ENCODE measurements at places on chromosomes 4 and X.

GRCh38 chr4:97491856-97492255 is 651.4 kb downstream of the STPG2 start:
- DNase-seq, result no peak

GRCh38 chr4:109302361-109303139 is at the start of gene COL25A1:
COL25A1 (minus strand) TSS chr4:109302658.
- no peak for DNase-seq

DNA sequence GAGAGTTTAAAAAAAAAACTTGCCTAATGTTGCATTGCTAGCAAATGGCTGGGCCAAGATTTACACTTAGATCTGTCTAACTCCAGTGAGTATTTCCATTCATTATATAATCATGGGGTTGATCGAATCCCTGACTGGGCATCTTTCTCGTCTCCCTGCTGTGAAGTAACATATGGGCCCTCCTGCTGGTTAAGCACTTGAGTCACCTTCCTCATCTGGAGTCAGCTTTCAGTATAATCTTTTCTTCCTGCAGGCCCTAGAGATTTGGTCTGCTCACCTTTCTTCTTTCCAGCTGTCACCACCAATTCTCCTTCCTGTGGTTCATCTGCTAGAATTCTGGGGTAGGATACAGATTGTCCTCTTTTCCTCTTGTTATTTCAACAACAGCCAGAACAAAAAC is 41.6 kb downstream of the TIGD2 start:
- DNase-seq, result no peak

- DNase-seq, result no peak
These were observed 39.9 kb downstream of the RAB40AL start for GRCh38 chrX:102976793-102977495.

- DNase-seq, result no peak
These were observed 18.7 kb downstream of the ANTXR2 start for GRCh38 chr4:80054375-80054774.

- DNase-seq, result no peak
These were observed 97.2 kb downstream of the CPZ start for GRCh38 chr4:8689741-8690140.

DNA sequence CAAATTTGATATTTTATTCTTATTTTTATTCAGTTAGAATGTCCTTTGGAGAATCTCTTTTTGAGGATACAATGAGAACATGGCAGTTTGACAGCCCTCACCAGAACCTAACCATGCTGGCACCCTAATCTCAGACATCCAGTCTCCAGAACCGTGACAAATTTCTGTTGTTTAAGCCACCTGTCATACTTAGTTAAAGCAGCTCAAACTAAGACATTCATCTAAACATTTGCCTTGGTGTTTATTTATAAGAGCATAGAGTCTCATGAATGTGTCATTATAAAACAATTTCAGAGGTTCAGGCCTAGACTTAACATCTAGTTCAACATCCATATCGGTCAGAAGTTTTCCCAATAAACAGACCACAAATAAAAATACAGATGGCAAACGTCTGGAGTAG is 125.1 kb upstream of the FUNDC1 start:
- DNase-seq, result no peak

DNA sequence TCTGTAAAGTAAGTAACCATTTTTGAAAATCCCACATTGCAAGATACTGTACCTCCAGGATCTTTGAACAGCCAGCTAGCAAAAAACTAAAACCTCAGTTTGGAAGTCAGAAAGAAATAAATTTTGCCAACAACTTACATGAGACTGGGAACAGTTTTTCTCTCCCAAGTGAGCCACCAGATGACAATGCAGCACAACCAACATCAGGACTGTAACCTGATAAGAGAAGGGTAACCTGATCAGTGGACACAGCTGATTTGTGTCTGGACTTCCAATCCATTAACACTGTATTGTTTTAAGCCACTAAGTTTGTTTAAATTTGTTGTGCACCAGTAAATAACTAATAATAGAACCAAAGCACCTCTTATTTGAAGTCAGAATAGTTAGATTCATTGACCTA is 923.3 kb downstream of the FAT4 start:
- DNase-seq, result no peak

Data from SHP77 treated with DMSO at 0.1 percent for 48 hours (cell line).